ENCODE measurements at places on chromosomes 1 and 21.

DNA sequence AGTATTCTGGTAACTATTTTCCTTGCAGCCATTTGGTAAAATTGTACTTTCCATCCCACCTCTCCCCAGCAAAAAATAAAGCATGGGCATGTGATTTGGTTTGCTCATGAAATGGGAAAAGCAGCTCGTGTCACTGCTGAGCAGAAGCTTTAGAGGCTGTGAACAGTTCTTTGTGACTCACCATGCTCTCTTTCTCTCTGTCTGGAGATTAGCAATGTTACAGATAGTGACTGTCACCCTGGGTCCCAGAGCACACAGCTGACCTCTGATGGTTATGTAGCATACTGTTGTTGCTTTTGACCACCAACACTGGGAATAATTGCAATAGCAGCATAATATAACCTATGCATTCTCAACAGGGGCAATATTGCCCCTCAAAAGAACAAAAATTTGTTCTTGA is 70.6 kb downstream of the RGS2 start:
- DNase-seq: no peak

GRCh38 chr1:211229365-211229759 is 29.8 kb upstream of the RCOR3 start:
- DNase-seq: no peak

DNA sequence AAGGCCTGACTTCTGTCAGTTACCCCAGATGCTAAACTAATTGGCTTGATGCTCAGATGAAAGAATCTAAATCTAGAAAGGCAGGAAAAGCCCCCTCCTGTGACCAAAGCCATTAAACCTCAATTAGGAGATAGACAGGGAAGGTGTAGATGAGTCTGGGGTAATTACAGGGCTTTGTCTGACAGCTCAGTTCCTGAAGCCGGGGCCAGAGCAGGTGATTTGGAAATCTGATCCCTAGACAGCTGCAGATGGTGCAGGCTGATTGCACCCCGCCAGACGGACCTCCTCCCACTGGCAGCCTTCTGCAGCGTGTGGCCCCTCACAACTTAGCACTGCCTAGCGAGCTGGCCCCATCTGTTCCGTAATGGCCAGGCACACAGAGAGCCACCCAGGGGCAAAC is 395.1 kb downstream of the HLX start:
- no peak for DNase-seq

DNA sequence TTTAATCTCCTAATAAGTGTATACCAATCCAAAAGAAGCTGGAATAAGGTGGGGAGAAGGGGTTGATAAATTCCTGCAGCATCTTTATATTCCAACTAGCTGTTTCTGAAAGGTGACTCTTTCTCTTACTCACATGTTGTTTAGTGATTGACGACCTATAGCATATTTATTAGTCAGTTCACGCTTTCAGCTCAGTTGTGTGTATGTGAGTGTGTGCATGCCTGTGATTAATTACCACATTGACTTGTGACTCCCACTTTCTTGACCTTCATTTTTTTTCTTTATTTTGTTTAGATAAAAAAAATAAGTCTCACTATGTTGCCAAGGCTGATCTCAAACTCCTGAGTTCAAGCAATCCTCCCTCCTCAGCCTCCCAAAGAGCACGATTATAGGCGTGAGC is 44.4 kb downstream of the ATP2B4 start:
- no peak for DNase-seq

DNA sequence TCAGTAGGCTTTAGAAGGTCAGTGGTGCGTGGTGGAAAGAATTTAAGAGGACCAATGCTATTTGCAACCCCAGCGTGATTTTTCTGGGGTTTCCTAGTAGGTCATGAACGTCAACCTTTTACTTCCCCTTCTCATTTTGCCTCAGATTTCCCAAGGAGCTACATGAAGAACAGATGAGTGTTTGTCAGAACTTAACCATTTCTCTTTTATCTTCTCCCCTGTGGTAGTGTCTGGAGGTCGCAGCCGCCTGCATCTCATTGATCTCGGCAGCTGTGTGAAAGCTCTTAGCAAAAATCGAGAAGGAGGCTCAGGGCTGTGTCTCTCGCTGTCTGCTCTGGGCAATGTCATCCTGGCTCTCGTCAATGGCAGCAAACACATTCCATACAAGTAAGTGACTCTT is 491.1 kb downstream of the KIF26B start:
- DNase-seq: no peak

DNA sequence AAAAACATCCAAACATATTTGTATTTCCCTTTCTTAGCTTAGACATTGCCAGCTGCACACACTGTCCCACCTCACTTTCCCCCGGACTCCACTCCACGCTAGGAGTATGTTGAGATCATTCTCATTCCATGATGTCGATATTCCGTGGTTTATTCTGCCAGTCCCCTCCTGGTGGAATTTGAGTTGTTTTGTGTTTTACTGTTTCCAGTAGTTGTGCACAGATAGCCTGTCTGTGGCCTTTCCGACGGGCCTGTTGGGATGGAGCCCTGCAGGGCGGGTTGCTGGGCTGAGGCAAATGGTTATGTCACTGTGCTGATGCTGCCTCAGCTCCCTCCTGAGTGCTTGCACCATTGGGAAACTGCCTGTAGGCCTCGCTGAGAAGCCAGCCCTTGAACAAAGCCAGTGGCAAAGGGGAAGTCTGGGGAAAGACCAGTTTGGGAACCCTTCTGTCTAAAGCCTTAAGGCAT is 12.8 kb downstream of the TRAPPC10 start:
- DNase-seq: no peak

DNA sequence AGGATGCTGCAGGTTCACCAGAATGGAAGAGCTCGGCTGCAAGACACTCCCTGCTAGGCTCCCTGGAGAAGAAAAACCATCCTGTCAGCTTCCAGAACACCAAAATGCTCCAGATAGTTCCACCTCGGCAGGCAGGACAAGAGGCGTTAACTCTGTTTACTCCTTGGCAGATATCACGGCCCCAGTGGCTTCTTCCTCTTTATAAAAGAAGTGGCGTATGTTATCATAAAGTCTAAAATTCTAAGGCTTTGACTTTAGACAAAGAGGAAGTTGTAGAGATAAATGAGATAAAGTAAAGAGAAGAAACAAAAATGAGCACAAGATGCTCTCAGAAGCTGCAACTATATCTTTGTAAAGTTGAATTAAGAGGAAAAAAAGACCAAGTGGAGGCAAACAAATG is 24.3 kb upstream of the MTF1 start:
- DNase-seq: no peak

- no peak for DNase-seq
Measured at GRCh38 chr21:36549470-36549869, 69.5 kb upstream of the CLDN14 start.

- DNase-seq: no peak
Measured at GRCh38 chr1:234875953-234876855, 252.4 kb downstream of the TOMM20 start.

GRCh38 chr1:202624781-202625108 is 85.5 kb downstream of the SYT2 start:
- no peak for DNase-seq

- no peak for DNase-seq
Measured at GRCh38 chr21:31103571-31104265, 65.4 kb upstream of the KRTAP19-8 start.

DNA sequence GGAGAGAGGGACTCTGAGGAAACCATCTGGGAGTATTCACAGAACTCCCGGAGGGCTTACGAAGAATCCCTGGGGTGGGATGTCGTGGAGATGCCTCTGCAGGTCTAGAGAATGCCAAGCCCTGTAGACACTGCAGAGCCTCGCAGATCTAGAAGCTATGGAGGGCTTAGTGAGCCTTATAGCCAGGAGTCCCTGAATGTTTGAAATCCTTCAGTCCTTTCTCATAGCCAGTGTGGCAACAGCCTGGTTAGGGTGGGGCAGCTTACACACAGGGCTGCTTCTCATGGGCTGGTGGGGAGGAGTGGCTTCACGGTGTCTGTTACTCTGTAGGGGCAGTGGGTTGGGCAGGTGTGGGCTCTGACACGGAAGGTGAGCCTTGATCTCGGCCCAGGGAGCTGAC is 44.2 kb upstream of the KDM4A start:
- DNase-seq: no peak

GRCh38 chr1:64798872-64799271 is 54.0 kb downstream of the RAVER2 start:
- DNase-seq: no peak

DNA sequence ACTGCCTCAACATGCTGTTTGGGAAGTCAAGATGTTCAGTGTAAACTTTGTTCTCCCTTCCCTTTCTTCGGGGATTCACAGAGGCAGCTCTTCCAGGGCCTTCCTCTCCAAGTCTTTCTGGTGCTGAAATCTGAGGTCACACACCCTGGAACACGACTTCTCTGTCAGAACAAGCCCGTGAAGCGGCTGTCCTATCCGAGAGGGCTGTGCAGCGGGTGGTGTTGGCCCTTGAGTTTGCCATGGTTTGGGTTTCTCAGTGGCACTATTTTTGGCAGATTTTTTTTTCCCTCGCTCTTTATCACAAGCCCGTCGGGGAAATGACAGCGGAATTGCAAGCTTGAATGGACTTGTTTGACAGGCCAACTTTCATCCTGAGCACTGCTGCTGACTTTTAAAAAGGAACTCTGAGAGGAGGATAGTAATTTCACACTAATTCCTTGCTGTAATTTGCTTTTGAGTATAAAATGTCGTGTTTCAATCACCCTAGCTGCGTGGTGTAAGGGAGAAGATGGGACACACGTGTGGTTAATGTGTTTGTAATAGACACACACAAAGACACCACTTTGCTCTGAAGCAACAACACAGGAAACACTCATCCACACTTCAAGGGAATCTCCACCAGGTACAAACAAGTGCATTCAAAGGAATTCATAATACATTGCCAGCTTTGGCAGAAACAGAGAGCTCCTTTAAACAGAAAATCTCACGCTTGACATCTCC is 60.1 kb upstream of the TARBP1 start:
- DNase-seq: no peak

DNA sequence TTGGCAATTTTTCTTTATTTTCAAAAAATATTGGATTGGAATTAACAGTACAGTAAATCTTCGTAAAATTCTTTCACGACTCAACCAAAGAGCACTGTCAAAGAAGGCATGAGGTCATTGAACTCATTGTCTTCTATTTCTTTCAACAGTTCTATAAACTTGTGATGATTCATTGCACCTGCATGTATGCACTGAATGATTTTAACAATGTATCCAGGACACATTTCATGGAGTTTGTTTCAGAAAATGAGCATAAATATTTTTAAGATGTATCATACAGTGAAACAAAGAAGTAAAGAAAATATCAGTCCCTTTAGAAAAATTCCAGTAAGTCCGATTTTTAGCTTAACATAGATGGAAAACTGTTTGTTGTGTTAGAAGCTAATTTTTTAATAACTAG is 33.6 kb upstream of the CD34 start:
- no peak for DNase-seq

GRCh38 chr1:94199398-94199797 is 38.0 kb downstream of the ARHGAP29 start:
- no peak for DNase-seq

DNA sequence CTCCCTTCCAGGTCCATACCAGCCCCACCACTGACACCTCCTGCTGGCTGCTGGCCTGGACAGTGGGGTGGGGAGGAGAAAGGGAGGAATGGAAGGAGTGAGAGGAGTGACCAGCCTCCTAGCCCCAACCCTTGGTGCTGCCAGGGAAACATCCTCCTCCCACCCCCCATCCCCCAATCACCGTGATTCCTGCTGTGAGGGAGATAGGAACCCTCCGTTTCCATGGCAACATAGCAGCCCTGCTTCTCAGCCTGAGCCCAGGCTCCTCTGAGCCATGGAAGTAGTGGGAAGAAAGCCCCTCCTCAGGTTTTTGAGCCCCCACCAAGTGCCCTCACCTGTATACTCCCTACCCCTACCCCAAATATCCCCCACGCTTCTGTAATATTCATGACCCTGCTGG is 44.4 kb upstream of the SCMH1 start:
- no peak for DNase-seq

DNA sequence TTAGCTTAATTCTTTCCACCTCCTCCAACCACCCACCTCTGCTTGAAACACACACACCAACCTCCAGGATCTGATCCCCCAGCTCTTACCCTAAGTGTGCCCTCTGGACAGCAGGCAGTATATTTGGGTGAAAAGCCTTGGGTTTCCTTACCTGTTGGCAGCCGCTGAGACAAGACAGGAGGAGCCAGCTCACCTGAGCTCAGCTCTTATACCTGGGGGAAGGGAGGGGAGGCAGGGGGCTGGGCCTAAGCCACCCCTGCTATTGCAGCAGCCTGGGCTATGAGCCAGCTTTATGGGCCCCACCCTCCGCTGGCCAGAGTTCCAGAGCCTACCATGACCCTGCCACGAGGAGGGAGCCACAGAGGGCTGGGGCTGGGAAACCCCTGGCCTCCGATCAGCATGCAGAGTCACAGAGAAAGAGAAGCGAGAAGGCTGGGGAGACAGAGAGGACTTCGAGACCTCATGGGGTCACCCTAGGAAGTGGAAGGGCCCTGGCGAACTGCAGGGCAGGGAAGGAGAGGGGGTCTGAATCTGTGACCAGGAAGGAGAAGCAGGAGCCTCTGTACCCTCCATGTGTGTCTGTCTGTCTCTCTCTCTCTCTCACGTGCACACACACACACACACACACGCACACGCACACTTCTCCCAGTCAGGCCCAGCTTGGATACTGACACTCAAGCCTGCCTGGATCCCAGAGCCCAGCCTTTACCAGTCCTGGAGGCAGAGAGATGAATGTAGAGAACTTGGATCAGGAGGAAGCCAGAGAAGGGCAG is at the start of gene S100A14:
Gene S100A14, minus strand, starts transcription at position 182 of the 773 bp plus-strand sequence. CDS start 467 bp downstream, outside the sequence.
- DNase-seq: no peak

GRCh38 chr1:36497207-36497606 is 14.5 kb upstream of the CSF3R start:
- DNase-seq: no peak

DNA sequence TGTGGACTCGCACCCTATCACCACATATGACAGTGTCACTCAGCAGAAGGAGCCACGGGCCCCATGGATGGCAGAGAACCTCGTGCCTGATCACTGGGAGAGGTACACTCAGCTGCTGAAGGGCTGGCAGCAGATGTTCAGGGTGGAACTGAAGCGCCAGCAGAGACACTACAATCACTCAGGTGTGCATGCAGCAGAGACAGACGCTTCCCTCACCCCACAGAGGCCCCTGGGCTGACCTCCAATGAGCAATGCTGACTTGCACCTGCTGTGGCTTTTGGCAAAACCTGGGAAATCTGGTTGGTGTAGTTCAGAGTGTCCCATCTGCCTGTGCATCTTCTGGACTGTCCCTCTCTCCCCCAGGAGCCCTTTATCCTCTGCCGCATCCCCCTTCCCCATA is 51.9 kb downstream of the KIAA1614 start:
- no peak for DNase-seq

DNA sequence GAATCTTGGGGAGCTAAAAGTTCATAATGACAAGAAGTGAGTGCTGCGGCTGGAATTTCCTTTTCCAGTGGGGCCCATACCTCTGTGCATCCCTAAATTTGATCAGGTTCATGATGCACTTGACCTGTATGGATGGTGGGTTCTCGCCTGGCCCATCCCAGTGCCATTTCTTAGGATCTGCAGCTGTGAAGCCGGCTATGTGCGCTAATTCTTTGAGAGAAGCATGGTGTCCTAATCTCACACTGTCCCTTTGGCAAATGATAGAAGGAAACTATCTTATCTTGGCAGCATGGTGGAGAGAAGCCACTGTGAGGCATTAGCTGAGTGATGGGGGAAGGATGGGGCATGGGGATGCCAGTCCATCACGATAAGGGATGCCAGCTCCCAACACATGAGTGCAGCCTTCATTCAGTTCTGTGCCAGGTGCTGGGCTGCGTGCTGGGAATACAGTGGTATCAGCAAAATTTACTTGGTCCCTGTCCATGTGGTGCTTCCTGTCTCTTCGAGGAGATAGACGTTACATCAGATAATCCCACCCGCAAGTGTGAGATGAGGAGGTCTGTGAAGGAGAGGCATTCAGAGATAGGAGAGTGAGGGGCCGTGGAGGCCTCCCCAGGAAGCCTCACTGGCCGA is 30.5 kb downstream of the STUM start:
- no peak for DNase-seq

- DNase-seq: no peak
Measured at GRCh38 chr1:226487921-226488320, 60.6 kb upstream of the STUM start.

Measured in stimulated activated CD8-positive, alpha-beta memory T cell treated with anti-CD3 and anti-CD28 coated beads, Interleukin-7, amount 100 ng/mL, for 1 hour (primary cell).